ENCODE measurements at places on chromosomes 1 and 21.

DNA sequence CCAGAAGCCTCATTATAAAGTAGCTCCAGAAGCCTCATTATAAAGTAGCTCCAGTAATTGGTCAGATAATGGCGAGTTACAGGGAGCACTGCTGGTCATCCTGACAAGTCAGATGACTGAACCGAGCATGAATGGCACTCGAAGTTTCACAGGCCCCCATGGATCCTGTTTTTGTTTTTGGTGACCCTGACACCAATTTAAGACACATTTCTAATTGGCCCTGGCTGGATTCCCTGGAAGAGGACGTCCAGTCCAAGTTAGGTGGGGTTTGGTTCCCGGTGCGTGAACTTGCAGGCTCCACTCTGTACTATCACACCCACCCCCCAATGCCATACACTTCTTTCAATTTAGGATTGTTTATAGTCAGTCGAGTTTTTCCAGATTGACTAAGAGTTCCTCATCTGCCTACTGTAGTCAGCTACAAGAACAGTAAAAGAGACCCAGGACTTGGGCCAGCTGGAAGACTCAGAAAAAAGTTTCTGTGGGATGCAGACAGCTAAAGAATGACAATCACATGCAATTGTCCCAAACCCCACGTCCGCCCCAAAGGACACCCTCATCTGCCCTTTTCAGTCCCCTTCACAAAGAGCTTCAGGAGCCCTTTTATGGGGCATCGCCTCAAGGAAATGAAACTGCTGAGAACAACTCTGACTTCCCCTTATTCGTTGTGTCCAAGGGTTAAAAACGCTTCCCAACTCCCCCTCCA is 2.7 kb downstream of the DHRS3 start:
- no peak for DNase-seq

DNA sequence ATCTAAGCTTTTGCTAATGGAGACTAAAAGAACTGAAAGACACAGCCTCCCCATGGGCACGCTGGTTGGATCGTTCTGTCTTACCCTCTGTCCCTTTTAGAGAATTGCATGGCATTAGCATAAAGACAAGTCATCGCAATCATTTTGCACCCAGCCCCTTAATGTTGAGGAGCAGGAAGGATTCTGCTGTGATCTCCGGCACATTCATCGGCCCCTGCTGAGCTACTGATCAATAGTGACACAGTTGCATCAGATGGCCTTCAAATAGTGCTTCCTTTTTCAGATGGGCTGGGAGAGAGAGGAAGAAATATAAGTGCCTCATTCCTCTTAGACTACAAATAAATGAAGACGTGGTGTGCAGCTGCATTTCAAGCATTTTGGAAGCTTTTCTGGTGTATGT is 75.4 kb downstream of the NOS1AP start:
- DNase-seq: no peak

GRCh38 chr21:28627691-28628090 is 365.0 kb downstream of the LTN1 start:
- no peak for DNase-seq

- DNase-seq: no peak
Observed at GRCh38 chr1:77704736-77705135, 22.3 kb upstream of the ZZZ3 start.

DNA sequence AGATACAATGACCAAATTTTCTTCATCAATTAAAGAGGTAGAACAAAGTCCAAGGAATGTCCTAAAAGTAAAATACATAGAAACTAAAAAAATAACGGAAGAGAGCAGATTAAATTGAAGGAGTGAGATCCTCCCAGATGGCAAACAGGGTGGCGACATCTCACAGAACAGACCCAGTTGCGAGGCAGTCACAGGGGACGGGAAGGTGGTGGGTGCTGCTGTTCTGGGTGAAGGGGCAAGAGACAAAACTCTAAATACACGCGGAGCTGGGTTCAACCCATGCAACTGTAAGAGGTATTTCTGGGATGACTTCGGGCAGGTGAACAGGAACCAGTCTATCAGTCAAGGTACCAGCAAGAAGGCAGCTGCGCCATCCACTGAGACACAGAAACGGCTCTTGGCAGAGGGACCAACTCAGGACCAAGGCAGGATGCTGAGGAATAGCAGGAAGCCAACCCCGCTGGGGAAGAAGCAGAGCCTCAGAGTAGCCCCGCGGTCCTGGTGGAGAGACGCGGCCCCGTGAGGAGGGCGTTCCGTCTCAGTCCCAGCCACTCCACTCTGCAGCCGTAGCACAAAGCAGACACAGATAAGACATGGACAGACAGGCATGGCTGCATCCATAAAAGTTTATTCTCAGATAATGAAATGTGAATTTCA is 32.2 kb downstream of the WDR4 start:
- no peak for DNase-seq

- DNase-seq: no peak
Observed at GRCh38 chr21:44748621-44749020, 37.2 kb upstream of the TSPEAR start.

DNA sequence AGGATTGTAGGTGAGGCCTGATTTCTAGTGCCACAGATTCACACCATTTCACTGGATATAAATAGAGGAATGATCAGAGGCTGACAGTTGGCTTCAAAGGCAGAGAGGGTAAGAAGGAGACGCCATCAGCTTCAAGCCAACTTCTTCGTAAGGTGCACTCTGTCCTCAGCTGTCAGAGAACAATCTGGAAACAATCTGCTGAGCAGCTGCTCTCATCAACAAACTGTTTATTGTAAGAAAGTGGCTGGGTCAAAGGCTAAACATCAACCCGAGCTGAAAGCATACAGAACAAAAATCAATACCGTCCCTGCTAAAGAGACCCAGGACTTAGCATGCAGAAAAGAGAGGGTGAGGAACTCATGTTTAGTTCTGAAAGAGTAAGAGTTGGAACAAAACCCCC is 48.2 kb downstream of the HLCS start:
- no peak for DNase-seq

DNA sequence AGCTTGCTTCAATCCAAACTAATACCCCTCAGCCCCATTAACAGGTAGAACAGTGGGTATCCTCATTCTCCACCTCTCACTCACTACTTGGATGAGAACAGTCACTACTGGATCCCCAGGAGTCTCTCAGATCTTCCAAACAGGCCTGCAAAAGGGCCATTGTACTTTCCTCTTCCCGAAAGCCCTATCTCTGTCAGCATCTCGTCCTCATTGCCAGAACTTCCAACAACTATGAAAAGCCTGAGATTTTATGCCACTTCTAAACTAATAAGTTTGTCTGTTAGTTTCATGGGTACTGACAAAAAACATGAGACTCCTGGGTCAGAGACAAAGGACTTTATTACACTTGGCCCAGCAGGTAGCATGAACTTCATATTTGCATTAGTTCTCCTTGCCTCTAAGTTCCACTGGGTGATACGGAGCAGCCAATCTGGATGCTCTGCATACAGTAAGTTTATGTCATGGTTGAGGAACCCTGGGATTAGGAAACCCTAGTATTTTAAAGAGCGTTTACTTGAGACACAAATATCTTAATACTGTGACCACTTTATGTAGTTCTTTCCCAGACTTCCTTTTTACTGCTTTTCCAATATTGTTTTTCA is 38.1 kb downstream of the VANGL2 start:
- DNase-seq: no peak

GRCh38 chr1:86718786-86719185 is 14.4 kb downstream of the SH3GLB1 start:
- no peak for DNase-seq

GRCh38 chr1:63790989-63791388 is 17.2 kb downstream of the ROR1 start:
- DNase-seq: no peak

DNA sequence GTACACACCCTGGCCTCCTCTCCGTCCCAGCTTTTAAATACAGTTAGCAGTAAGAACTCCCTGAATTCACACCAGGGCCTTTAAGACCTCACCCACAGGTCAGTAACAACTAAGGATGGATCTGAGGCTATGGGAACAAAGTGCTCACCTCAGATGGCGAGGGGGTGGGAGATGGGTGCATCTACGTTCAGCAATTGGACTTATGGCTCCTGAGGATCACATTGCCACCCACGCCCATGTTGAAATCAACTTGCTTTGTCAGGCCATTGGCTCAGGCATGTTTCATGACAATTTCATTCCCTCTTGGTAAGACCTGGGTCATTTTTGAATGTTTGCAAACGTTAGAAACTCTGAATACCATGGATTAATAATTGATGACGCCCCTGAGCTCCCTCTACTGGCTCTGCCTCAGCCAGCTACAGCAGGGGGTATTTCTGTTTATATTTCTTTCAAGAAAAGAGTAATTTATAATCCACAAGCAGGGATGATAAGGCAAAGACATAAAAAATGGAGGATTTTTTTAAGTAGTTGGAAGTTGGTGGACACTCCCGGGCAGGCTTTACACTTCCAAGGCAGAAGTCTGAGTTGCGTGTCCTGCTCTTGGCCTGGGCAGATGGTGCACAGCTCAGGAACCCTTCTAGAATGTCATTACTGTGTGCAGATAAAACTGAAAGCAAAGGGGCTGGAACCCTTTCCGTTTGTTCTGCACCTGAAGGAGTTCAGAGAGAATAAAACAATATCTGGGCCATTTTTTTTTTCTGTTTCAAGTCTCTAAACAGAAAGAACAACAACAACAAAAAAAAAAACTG is 13.7 kb upstream of the LBR start:
- no peak for DNase-seq

DNA sequence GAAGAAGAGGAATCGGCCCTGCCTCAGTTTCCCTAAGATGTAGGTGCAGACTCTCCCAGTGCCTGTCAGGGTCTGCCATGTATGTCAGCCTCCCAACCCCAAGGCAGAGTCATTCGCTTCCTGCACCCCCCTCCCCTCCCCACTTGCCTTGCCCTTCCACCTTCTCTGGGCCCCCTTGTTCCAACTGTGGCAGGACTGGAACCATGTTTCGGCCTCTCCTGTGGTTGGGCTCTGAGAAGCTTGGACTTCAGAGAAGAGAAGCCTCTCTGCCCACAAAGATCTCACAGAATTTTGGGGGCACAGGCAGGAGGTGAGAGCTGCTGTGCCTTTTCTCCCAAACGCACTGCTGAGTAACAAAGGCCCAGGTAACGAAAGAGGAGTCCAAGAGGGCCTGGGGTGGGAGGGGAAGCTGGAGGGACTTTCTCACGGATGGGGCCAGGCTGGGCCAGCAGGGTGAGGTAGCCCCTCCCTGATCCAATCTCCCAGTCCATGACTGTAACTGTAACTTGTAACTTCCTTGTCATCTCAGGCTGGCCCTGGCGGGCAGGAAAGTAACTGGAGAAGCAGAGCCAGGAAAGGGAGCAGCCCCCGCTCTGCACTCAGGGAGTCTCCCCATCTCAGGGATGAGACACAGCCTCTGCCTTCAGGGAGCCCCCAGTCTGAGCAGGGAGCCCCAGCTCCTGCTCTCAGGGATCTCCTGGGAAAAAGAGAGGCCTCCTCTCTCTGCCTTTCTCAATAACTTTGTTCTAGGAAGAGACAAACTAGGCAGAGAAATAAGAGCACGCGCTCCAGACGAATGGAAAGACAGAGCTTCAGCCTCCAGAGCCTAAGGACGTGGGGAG is 11.3 kb downstream of the CRABP2 start:
- no peak for DNase-seq

GRCh38 chr1:81679942-81680341 is 120.8 kb upstream of the ADGRL2 start:
- no peak for DNase-seq

GRCh38 chr1:65459397-65459768 is 38.9 kb downstream of the LEPR start:
- DNase-seq: no peak

DNA sequence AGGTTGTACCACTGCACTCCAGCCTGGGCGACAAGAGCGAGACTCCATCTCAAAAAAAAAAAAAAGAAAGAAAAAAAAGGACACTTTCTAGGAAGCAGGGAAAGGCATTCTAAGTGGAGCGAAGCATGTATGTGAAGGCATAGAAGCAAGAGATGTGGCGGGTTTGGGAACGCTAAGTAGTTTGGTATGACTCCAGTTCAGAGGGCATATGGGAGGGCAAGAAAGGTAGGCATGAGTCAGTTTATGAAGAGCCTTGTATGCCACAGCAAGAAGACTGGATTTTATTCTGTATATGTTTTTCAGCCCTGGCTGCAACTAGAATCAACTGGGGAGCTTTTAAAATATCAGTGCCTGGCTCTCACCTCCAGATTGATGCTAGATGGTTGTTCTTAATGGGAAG is 4.4 kb upstream of the ELOVL1 start:
- no peak for DNase-seq

DNA sequence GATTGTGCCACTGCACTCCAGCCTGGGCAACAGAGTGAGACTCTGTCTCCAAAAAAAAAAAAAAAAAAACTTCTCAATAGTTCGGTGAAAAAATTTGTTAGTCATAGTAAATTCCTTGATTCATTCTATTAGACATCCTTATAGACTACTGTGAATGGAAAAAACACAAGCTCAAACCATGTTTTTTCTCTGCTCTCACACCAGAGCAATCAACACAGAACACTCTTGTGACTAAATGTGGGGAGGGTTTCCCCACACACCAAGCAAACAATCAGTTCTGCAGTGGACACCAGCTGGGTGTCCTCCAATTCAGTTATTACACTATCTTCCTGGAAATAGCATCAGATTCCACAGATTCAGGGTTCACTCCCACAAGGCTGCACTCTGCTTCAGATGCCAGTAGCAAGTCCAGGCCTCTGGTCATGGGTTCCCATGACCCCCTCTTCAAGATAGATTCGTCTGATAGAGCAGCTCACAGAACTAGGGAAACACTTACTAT is 69.1 kb upstream of the TEKT2 start:
- no peak for DNase-seq

- DNase-seq: no peak
Observed at GRCh38 chr1:70440642-70441391, 29.7 kb downstream of the CTH start.

GRCh38 chr1:197268012-197268411 is at the start of gene CRB1:
Gene CRB1, plus strand, starts transcription at chr1:197268252. Its CDS starts 161 bp downstream, at chr1:197268413.
- no peak for DNase-seq

DNA sequence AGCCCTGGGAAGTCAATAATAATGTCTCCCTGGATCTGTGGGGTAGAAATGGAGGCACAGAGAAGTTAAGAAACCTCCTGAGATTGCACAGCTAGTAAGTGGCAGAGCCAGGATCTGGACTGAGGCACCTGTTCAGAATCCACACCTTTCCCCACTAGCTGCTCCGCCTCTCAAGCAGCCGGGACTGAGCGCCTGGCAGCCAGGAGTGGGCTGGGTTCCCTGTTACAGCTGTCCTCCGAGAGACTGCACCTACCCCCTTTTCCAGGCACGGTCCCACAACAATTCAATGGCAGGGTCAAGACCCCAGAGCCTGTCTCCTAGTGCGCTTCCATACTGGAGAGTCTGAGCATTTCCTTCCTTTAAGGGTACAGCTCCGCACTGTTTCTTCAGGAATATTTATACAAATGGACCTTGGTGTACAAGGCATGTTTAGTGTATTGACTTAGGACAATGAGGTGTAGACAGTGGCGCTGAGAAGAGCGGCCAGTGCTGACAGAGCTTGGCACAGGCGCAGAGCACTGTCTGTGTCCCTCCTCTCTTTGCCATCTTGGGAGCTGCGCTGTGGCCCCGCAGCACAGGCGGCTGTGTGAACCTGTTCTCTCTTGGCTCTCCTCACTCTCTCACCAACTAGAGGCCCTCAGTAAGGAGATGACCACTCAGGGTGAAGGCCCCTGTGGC is 24.4 kb downstream of the GRHL3 start:
- DNase-seq: no peak

- DNase-seq: peak; percentile 49
Observed at GRCh38 chr1:168082008-168082876, 54.5 kb downstream of the GPR161 start.
